ENCODE measurements at places on chromosomes 11 and 22.
A peak's percentile ranks its signal among the peaks of the same experiment; 100 is the strongest.

- DNase-seq = peak; percentile 89
Measured at GRCh38 chr22:21014202-21014725, 701 bp upstream of the P2RX6 start.

GRCh38 chr11:21723678-21724077, 469.2 kb upstream of the ANO5 start:
- no peak for DNase-seq

DNA sequence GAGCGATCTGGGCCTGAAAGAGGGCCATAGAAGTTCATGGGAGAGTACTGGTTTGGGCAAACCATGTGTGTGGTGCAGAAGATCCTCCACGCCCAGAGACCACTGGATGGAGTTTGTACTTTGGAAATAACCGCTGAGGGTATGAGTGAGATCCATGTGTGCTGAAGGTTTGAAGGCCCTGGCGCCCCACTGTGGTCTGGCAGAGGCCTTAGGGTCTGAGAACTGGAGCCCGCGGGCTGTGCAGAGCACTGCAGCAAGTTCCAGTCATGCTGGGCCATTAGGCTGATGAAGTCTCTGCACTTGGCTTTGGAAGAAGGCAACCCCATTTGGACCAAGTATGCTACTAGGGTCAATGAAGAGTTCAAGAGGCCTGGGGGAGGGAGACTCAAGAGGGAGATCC, 186.4 kb downstream of the BUD13 start:
- DNase-seq = no peak

DNA sequence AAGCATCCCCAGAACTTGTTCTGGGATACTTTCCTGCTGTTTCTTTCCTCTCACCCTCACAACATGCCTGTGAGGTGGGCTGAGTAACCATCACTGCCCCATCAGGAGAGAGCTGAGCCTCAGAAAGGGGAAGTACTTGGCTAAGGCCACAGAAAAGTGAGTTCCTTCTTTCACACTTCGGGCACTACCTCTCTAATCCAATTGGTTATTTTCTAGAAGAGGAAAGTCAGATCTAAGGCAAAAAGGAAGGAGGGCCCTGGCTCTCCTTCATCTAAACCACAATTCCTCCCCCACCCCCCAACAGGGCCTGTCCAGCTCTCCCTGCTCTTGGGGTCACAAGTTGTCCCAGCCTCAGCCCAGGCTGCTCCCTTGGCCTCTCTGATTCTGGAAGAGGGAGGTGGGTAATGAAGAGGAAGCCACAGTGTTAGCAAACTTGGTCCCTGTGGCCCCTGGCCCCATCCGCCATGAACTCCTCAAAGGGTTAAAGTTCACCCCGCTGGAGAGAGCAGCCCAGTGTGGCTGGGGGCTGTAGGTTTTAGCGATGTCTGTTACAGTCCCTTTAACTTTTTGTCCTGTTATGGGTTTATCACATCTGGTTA, 34.0 kb downstream of the SLC22A12 start:
- no peak for DNase-seq

DNA sequence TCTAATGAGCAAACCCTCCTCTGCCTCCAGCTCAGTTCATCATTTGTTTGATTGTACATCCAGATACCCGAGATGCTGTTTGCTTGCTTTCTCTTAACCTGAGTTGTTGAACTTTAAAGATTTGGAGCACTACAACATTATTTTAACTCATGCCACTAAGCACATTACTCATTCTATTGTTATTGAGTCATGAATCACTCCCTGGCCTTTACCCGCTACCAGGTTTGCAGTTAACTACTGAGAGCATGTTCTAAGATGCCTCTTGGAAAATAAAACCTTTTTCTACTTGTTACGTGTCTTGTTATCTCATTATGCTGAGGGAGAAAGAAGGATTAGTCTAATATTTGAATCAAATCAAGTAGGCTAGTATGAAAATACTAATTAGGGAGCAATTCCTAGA, 720.6 kb upstream of the ANO5 start:
- no peak for DNase-seq

Measured in sciatic nerve (tissue), 2 donors.